ENCODE measurements at places on chromosomes 1 and 21. TPM values are rescaled to one million over a fixed set of nuclear protein-coding genes. Genes with fewer than 3 reads are reported as not detected.

ASAP3 gene
- 87.7 TPM for total RNA-seq

DNA sequence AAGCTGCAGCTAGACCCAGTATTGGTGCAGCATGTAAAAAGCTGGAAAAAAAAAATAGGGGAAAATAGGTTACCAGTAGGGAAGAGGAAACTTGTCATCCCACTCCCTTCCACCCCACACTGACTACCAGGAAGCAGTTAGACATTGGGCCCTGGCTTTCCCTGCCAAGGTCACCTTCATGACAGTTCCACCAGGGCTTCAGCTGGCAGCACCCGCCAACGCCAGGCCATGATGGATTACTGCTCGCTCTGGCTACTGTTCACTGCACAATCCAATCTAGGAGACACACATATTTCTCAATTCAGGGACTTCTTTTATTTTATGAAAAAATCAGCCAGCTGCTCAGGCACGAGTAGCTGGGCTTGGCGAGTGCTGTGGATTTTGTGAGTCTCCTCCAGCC lies 127.7 kb downstream of the DMRTA2 start:
- no peaks in the 10 kb centered on the region for H3K27me3 ChIP-seq
- H3K36me3 ChIP-seq: no peaks in the 10 kb centered on the region
- no peak overlapping the region for H3K4me3 ChIP-seq

DNA sequence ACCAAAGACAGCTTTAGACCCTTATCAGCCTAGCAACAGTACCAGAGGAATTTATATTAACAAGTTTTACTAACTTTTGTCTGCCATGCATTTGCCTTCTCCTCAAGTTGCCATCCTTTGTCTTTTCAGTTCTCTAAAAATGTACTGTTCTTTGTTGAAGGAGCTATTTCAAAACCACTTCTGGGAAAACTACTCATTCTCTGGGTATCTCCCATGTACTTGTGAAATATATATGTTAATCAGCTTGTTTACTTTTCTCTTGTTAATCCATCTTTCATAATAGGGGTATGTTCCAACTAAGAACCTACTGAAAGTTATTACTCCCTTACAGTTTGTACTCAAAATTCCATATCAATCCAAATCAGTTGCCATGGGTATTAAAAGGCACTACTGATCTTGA lies 16.3 kb downstream of the DPYD start:
- DNase-seq: no peak
- H3K27me3 ChIP-seq: no peaks in the 10 kb centered on the region
- no peak overlapping the region for H3K27ac ChIP-seq

- H3K4me3 ChIP-seq: no peak overlapping the region
- no peaks in the 10 kb centered on the region for H3K36me3 ChIP-seq
- H3K4me1 ChIP-seq: no peaks in the 10 kb centered on the region
- no peak overlapping the region for H3K27ac ChIP-seq
- no peak for DNase-seq
These were observed 655.0 kb upstream of the NCAM2 start for GRCh38 chr21:20343186-20343585.

CYP4X1 gene
- total RNA-seq: under 0.01 TPM

FCN3 gene
- 4.7 TPM for total RNA-seq

ROR1 gene
- total RNA-seq: 12.0 TPM

GRCh38 chr1:43052786-43053439 lies 94.2 kb upstream of the SLC2A1 start:
- no peaks in the 10 kb centered on the region for H3K4me1 ChIP-seq
- no peak overlapping the region for H3K4me3 ChIP-seq
- H3K27ac ChIP-seq: no peak overlapping the region
- H3K27me3 ChIP-seq: no peaks in the 10 kb centered on the region

DNA sequence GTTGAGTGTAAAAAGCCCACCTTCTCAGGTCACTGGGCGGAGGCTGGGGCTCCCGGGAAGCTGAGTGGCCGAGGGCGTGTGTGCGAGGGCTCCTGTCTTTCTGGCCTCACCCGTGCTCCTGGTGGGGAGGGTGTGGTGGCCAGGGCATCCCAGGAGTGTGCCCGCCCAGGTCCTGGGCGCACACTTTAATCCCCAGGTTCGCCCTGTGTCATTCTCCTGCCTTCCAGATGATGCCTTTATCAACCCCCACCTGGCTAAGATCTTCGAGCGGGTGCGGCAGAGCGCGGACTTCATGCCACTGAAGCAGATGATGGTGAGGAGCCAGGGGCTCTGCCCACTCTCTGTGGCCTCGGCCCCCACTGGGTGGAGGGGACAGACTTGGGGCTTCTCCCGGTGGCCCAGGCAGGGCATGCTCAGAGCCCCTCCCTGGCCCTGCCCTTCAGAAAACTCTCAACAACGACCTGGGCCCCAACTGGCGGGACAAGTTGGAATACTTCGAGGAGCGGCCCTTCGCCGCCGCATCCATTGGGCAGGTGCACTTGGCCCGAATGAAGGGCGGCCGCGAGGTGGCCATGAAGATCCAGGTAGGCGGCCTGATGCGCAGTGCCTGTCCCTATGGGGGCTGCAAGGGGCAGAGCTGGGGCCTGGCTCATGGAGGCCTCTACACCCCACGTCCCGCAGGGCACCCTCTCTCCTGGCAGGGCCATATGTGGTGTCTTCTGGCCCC lies 42.5 kb downstream of the COQ8A start:
- no peaks in the 10 kb centered on the region for H3K4me1 ChIP-seq
- no peak overlapping the region for H3K27ac ChIP-seq

Data from uterus (tissue), 4 donors.